Brain (organoid and tissue), 16 donors: ENCODE measurements at places on chromosomes 3 and 15.
A peak's percentile ranks its signal among the peaks of the same experiment; 100 is the strongest.

- no peak for DNase-seq
Measured at GRCh38 chr3:112675943-112676535, 35.1 kb upstream of the CCDC80 start.

- no peak for DNase-seq
Measured at GRCh38 chr3:120407508-120408287, 43.1 kb downstream of the FSTL1 start.

- no peak for DNase-seq
Measured at GRCh38 chr3:160044121-160044520, 55.5 kb downstream of the IL12A start.

DNA sequence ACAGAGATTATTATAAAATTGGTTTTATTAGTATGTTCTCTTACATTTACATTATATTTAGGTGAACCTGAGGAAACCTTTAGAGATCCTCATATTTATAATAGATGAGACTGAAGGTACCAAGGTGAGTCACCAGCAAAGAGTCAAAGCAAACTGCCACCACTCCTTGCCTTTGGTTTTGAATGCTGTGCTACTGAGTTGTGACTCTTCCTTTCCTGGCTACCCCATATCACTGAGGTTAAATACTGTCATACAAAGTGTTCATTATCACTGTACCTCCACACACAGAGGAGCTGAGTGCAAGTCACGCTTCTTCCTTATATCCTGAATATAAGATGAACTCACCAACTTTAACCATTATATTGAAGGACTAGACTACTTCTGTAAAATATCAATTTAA lies 168.2 kb downstream of the CBLB start:
- DNase-seq: no peak

DNA sequence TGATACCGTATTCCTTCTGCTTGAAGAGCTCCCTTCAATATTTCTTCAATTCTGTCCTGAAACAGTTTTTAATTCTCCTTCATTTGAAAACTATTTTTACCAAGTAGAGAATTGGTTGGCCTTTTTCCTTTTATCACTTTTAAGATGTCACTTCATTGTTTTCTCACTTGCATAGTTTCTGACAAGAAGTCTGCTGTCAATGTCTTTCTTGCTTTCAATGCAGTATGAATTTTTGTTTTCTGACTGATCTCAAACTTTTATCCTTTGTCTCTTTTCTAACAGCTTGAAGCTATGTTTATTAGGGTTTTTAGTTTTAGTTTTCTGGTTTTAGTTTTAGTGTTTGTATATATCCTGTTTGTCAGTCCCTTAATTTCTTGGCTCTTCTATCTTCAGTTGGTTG lies 364.8 kb upstream of the TPRG1 start:
- DNase-seq: no peak

DNA sequence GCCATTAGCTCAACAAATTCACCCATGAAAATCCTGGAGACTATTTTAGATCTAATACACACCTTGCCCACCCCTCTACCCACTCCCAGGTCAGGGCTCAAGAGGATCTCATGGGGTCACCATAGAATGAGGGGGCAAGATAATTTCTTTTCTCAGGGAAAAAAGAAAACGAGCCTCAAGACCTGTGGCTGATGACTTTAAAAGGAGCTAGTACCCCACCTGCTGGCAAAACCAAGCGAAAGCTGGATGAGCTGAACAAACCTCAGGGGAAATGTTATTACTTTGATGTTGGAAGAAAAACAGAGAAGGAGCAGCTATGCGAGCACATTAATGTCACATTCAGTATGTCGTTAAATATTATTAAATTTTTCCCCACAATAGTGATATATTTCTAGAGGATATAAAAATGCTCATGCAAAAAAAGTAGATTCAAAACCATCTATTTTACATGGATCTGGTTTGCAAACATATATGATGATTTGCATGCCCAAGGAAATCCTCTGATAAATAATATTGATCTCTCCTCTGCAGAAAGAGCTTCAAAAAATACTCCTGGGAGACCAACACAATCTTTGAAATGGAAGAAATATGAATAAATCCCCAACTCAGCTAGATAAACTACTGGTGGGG lies 37.7 kb downstream of the PLD1 start:
- DNase-seq: peak; percentile 84

DNA sequence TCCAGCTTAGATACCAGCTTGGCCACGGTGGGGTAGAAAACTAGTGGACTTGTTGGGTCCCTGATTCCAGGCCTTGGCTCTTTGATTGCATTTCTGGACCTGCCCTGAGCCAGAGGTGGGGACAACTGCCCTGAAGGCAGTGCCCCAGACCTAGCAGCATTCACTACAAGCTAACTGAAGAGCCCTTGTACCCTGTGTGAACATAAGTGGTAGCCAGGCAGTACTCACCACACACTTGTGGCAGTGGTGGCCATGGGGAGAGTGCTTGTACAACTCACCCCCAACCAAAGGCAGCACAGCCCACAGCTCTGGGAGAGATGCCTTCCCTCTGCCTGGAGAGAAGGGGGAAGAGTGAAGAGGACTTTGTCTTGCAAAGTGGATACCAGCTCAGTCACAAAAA lies 177.3 kb upstream of the NAALADL2 start:
- no peak for DNase-seq

GRCh38 chr15:56754772-56755370 lies 21.6 kb upstream of the ZNF280D start:
- no peak for DNase-seq

- DNase-seq: no peak
Measured at GRCh38 chr3:46722443-46722842, 4.8 kb upstream of the PRSS50 start.

DNA sequence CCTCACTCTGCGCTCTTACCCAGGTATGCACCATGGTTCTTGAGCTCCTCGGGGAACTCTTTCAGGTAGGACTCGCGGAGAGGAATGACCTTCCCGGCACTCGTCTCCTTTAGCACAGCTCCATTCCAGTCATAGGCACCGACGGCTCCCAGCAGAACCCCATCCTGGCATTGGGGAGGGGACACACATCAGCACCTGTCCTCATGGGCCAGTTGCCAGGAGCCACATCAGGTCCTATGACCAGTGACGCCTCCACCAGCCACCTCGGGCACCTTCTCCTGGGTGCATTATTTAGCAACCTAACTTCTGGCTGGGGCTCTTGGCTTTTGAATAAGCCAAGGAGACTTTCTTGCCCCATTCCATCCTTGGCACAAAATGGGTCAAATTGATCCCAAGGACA lies 61.9 kb downstream of the FEM1B start:
- no peak for DNase-seq

- no peak for DNase-seq
Measured at GRCh38 chr15:89837134-89837829, 22.6 kb upstream of the ANPEP start.

DNA sequence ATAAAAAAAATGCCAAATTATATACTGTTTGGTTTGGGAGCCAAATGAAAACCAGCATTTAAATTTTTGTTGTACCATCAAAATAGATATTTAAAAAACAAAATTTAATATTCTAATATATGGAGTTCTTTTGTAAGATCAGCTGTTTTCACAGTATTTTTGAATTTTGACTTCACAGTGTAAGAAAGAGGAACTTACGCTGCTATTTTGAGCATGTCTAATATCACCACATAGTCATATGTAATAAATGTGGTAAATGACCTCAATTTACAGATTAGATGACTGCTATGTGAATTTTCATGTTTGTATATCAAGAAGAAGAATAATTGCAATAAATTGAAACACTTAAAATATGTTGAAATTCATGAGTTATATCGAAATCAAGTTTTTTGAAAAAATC lies 189.6 kb downstream of the ARRDC4 start:
- no peak for DNase-seq

DNA sequence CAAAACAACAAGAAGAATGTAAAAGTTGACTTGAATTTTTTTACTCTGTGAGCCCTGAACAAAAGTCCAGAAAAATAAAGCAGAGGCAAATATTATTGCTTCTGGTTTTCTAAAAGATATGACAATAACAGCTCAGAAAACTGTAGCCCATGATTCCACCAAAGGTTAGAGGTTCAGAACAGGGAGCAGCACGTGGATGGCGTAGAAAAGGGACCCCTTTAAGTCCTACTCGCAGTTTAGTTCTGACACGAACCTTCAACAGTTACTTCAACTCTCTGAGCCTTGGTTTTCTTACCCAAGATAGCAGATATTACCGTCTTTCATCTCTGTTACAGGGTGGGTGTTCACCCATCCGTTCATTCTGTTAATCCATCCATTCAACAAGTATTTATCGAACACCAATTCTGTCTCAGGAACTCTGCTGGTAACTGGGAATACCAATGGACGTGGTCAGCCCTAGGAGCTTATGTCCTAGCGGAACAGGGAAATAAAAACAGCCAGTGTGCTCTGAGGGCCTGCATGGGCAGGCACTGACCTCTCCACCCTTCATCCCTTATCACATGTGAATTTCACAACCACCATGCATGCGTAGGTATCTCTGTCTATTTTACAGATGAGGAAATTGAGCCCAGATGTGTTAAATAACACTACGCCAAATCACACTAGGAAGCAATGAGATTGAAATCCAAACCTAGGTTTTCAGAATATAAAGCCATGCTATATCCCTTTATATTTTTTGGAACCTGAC lies 274.2 kb upstream of the ICE2 start:
- no peak for DNase-seq

- peak; percentile 8 for DNase-seq
Measured at GRCh38 chr3:2765002-2765579, 345.1 kb downstream of the IL5RA start.

GRCh38 chr3:190807719-190808375 lies 54.6 kb downstream of the GMNC start:
- peak; percentile 13 for DNase-seq

GRCh38 chr15:70060214-70060992 lies 37.3 kb downstream of the TLE3 start:
- no peak for DNase-seq

GRCh38 chr3:32198714-32199113 lies 39.8 kb upstream of the CMTM8 start:
- DNase-seq: no peak

DNA sequence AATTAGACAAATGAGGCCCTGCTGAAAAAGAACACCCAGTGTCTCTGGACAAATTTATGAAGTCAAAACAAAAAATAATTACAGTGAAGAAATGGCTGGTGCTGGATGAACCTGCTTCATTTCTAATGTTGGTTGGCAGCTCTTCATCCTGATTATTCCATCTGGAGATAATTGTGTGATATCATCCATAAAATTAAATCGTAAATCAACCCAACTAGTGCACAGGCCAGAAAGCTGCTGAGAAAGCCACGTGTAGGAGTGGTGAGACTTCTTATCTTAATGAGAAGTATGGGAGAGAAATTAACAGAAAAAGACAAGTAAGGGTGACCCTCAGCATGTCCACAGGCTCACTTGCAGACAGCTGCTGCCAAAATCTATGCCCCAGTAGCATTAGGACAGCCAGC lies 465.2 kb upstream of the TGFBR2 start:
- DNase-seq: peak; percentile 50

GRCh38 chr3:172582712-172583111 lies 59.5 kb upstream of the TNFSF10 start:
- no peak for DNase-seq

GRCh38 chr3:9316881-9317361 lies 45.9 kb upstream of the THUMPD3 start:
- DNase-seq: peak; percentile 81

DNA sequence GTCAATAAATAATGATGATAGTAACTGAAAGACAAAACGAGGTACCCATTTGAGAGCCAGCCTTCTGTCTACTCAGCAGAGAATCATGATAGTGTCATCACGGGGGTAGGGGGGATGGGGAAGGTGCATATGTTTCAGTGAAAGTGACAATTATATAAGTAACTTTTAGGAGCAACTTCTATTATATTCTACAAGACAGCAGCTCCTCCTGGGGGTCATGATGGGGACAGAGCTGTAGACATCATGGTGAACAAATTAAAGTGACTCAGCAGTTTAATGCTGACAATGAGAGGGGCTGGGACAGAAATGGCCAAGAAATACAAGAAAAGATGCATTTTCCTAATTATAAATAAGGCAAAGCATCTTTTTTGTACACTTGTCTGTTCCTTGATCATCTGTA lies 11.8 kb downstream of the CAPN3 start:
- no peak for DNase-seq

DNA sequence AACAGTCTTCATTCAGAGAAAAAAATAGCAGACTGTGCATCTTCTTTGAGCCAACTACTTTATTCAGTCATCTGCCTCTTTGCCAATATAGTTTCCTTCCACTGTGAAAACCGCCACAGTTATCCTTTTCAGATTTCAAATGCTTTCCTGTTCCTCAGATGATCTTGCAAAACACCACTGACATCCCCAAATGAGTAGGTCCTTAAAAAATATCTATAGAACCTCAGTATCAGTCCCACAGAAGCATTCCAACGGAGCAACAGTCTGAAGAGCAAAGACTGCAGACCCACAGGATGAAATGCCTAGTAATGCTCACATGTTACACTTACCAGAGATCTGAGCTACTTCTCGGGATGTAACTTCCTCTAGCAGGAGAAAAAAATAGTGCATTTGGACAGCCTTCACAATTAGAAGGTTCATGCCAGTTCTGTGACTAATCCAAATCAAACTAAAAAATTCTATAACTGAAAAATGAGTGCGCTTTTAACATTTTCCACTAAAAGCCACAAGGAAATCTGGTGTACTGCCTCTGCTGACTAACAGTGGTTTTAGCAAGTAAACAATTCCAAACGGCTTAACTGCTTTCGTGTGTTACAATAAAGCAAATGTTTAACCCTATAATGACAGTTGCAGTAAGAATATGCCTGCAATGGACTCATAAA lies at the start of gene ANKRD28:
Gene ANKRD28 (minus strand): TSS at position 338 of the 662 bp plus-strand sequence. CDS start 1,458 bp downstream, outside the sequence.
- peak; percentile 62 for DNase-seq

DNA sequence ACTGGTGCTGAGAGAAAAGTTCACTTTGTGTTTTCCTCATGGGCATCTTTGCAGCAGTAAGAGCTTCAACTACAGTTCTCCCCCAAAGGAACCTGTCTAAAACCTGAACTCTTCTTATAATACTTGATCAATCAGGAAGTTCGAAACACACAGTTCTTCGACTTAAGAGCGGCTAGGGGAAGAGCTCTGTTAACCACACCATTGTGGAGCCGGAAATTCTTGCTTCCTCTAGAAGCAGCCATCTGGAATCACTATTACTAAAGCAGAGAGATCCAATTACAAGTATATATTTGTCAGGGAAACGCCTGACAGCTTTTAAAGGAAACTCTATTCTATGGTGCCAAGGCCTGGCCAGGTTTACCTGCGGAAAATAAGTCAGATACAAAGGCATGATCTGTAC lies 337.3 kb upstream of the CBLB start:
- DNase-seq: no peak
